ENCODE measurements at places on chromosomes 2 and 18.

DNA sequence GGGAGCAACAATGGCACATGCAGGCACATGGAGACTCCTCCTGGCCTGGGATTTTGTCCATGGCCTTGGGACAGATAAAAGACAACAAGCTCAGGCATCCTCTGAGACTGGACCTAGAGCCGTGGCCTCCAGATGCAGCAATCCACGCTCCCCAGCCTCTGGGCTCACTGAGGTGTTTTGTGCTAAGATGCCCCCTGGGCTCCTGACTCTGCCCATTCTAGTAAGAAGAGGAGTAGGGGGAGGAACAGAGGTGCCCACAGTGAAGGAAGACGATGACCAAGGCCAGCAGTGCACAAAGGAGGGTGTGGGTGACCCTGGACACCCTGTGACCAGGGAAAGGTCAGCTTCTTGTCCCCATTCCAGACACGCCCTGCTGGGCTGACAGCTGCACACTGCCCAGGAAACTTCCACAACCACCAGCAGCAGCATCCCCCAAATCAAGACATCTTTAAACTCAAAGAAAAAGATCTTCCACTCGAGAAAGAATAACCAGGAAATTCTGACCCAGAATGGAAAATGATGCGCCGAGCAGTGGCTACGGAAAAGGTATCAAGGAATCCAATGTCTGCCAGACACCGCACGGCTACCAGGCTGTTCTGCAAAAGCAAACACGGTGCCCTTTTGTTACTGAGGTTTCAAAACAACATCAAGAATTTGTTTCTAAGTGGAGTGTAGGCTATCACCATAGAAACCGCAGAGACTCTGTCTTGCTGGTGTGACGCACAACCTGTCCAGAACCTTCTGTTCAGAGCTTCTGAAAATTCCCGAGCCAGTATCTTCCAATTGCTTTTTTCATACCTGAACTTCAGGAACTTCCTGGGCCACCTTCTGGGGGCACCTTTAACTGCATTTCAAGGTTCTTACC is 65.5 kb downstream of the ZNF516 start:
- no peak for DNase-seq

DNA sequence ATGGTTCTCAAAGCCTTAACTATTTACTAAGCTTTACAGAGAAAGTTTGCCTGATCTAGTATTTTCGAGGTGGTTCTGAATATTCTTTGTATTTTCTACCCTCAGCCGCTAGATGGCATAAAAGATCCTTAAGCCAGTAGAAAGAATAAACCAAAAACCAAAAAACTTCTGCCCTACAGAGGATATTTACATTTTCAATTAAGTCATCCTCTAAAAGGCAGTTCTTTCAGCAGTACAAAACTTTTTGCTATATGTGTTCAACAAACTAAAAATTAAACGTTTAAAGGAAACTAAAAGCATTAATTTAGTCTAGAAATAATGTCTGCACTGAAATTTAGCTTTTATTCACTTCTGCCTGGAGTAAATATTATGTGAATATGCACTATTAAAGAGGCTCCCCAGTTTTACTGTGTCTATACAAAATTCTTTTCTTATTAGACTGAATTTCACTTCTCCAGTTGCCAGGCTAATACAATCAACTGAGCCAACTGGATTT is 297.5 kb downstream of the PIEZO2 start:
- peak; percentile 55 for DNase-seq

- DNase-seq, result no peak
These were observed 34.6 kb downstream of the GREB1 start for GRCh38 chr2:11568436-11568835.

DNA sequence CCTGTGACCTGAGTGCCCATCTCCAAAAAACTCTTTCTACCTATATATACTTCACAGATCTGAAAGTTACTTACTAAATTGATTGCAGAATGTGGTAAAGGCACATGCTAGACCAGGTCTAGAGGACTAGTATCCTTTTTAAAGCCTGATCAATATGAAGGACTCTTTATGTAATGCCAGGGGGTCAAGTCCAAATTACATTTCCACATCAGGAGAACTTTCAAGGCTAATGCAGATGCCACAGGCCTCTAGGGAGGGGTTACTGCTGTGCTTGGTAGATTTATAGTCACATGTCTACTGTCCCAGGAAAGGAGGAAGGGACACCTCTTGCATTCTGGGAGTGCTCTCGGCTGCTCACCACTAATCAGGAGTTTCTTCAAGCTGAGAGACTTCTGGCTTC is 118.4 kb upstream of the NOSTRIN start:
- DNase-seq, result no peak

- DNase-seq, result no peak
These were observed 199.4 kb downstream of the CYRIA start for GRCh38 chr2:16466133-16466820.

- DNase-seq, result peak; percentile 60
These were observed 55.2 kb upstream of the COBLL1 start for GRCh38 chr2:164896634-164897355.

DNA sequence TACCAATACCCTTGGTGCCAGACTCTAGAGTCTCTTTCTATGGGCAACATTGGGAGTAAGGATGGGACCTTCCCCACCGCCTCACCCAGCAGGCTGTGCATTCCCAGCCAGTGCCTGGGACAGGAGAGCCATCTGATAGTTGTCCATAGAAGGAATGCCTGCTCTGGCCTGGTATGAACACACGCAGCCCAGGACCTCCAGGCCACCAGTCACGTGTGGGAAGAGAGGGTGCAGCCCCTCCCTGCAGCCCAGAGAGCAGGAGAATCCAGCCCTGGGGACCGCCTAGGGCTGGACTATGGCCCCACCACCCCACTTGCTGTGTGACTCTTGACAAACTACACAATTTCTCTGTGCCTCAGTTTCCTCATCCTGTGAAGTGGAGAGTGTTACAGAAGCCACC is 52.5 kb upstream of the ID2 start:
- no peak for DNase-seq

DNA sequence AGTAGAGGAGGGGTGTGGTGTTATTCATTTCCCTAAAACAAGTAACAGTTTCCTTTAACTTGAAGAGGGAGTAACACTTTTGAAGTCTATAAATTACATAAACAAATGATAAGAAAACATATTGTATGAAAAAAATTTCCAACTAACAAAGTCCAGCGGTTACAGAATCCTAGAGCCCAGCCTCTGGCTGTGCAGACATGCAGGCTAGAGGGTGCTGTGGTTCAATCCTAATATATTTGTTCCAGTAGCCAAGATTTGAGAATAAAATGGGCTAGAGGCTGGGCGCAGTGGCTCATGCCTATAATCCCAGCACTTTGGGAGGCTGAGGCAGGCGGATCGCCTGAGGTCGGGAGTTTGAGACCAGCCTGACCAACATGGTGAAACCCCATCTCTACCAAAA is 56.9 kb downstream of the WDR75 start:
- no peak for DNase-seq

- no peak for DNase-seq
These were observed 941 bp downstream of the SKOR2 start for GRCh38 chr18:47250391-47251046.

GRCh38 chr2:186307871-186308270 is 178.2 kb upstream of the ZC3H15 start:
- no peak for DNase-seq

DNA sequence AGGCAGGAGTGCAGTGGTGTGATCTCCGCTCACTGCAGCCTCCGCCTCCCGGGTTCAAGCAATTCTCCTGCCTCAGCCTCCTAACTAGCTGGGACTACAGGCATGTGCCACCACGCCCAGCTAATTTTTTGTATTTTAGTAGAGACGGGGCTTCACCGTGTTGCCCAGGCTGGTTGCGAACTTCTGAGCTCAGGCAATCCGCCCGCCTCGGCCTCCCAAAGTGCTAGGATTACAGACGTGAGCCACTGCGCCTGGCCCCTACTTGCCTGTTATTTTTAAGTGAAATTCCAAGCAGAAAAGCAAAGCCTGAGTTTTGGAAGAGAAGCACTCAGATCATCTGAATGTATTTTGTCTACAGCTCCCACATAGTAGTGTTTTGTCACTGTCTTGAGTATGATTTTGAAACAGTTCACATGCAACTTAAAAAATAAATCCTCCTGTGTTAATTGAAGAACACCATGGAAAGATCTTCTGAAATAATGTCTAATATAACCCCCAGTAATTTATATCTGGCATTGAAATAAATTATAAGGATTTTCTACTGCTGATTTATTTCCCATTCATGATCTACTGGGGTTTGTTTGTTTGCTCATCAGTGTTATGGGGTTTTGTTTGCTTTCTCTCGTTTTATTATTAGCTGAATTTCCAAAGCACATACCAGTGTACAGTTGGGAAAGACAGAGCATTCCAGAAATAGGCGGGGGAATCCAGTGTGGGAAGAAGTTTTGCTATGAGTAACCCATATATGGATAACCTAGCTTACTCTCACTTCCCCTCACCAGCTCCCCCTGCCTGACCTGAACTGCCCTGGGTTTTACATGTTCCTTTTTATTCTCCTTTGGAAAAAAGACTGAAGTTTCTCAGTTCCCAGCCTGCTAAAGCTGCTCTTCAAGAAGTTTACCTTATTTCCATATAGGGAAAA is 80.1 kb upstream of the MAP3K20 start:
- peak; percentile 72 for DNase-seq

DNA sequence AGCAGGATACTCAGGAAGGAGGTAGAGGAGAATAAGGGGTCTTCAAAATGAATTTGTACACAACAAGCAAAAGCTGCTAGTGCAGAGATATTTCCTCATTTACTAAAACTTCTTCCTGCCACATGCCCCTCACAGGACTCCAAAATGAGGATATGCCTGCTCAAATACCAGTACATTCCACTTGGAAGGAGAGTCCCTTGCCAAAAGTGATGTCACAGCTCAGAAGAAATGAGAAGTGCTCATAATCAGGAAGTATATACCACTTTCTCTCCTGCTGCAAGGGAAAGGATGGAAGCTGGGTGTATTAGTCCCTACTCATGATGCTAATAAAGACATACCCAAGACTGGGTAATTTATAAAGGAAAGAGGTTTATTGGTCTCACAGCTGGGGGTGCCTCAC is 87.7 kb upstream of the FSHR start:
- no peak for DNase-seq

DNA sequence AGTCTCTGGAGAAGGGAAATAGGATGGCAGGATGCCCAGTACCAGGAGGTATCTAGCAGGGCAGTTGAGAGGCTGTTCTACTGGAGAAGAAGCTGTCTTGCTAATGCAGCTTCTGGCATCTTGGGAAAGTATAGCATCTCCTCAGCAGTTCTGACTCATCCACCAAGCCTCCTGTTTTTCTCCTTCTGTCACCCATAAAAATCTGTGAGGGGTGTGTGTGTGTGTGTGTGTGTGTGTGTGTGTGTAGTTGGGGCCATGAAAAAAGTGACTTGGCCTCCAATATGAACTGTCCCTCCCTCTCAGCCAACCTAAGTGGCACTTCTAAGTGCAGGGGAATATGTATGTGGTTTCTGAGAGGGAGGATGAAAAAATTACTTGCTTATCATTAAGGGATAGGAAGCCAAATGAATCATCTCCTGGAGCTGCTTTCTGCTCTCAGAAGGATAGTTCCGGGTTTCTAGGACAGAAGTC is 83.9 kb downstream of the CBLN2 start:
- no peak for DNase-seq

DNA sequence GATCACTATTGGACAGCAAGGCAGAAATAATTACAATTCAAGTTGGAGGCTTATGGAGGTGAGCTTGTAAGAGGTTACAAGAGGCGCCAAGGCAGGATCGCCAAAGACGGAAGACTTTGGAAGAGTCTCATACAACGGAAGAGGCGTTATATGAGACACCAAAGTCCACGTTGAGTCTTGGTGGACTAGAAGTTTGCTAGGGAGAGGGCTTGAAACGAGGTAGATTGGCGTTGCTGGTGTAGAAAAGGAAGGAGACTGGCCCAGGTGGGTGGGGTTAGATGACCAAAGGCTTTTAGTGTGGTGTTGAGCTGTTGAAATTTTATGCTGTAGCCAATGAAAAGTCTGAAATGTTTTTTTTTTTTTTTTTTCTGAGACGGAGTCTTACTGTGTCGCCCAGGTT is 1.4 kb downstream of the MSH2 start:
- no peak for DNase-seq

DNA sequence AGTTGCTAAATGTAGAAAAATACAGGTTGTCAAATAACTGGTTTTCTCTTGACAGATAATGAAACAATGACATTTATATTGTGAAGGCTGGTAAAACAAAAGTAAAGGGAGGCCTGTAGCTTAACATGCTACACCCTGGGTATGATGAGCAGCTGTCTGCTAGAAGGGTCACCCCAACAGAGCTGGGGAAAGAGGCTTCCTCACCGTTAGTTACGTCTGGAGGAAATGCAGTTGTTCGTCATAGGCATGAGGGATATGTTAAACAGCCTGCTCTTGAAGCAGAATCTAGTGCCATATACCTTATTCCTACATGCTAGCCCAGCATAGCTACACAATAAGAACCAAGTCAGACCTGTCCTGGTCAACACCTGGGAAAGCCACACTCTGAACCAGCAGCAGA is 49.9 kb downstream of the LPIN2 start:
- DNase-seq, result peak; percentile 69

DNA sequence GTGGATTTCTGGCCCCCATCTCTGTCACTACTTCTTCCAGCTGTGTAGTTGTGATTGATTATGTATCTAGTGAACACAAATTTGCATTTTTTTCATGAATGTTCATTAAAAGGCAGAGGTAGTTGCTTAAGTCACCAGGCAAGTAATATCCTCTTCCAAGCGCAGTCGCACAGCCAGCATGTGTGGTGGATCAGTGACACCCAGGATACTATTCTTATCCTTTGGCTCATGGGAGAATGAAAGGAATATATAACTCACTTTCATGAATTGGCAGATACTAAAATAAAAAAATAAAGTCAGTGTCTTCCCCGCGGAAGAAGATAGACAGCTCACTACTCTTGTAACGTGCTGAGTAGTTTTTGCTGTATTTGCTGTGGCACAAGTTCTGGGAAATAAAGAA is 387.8 kb downstream of the CDH7 start:
- no peak for DNase-seq

- no peak for DNase-seq
These were observed 128.3 kb upstream of the HS6ST1 start for GRCh38 chr2:128446874-128447537.

- DNase-seq, result no peak
These were observed 110.0 kb downstream of the TRIB2 start for GRCh38 chr2:12826781-12827180.

GRCh38 chr2:65071499-65072180 is 15.4 kb downstream of the CEP68 start:
- DNase-seq, result no peak

GRCh38 chr18:29653671-29654215 is 1388.8 kb downstream of the DSC3 start:
- DNase-seq, result no peak

All from inflammatory macrophage treated with lipopolysaccharide for 4 hours (primary cell).